Small intestine (tissue), 16 donors: ENCODE measurements at places on chromosomes 4 and X. TPM values are rescaled to one million over a fixed set of nuclear protein-coding genes. Genes with fewer than 3 reads are reported as not detected.

The DMRTC1B gene
- polyA plus RNA-seq = 0.70 TPM

The NUP62CL gene
- 4.1 TPM for polyA plus RNA-seq

The MTTP gene
- polyA plus RNA-seq = 208 TPM

The AMTN gene
- polyA plus RNA-seq = not detected

The KLHL15 gene
- polyA plus RNA-seq = 0.81 TPM

The PARM1 gene
- 13.4 TPM for polyA plus RNA-seq

The HPF1 gene
- polyA plus RNA-seq = 18.8 TPM
